ENCODE measurements at places on chromosomes 3 and 15. TPM values are rescaled to one million over a fixed set of nuclear protein-coding genes. Genes with fewer than 3 reads are reported as not detected.

The TSEN2 gene
- polyA plus RNA-seq = 11.0 TPM

The BUB1B gene
- 5.6 TPM for polyA plus RNA-seq

The CFAP20DC gene
- not detected for polyA plus RNA-seq

The AP3S2 gene
- polyA plus RNA-seq = 8.4 TPM

The C2CD4A gene
- polyA plus RNA-seq = 0.98 TPM

The ZNF385D gene
- 0.38 TPM for polyA plus RNA-seq

The LRRN1 gene
- polyA plus RNA-seq = 0.15 TPM

The MAN2A2 gene
- polyA plus RNA-seq = 2.9 TPM

The EPB42 gene
- polyA plus RNA-seq = not detected

The SLC6A6 gene
- 4.9 TPM for polyA plus RNA-seq

The FETUB gene
- 0.63 TPM for polyA plus RNA-seq

The ZNF660 gene
- 0.45 TPM for polyA plus RNA-seq

The ZNF662 gene
- 3.2 TPM for polyA plus RNA-seq

The EFHB gene
- 0.83 TPM for polyA plus RNA-seq

The PLA2G4F gene
- polyA plus RNA-seq = 1.9 TPM

The FEZF2 gene
- polyA plus RNA-seq = not detected

The OXTR gene
- polyA plus RNA-seq = not detected

The TEX55 gene
- not detected for polyA plus RNA-seq

The TXNRD3 gene
- 5.2 TPM for polyA plus RNA-seq

The CLRN1 gene
- polyA plus RNA-seq = not detected

The GCHFR gene
- polyA plus RNA-seq = 29.3 TPM

The CPNE9 gene
- 0.19 TPM for polyA plus RNA-seq

The P2RY14 gene
- polyA plus RNA-seq = 8.6 TPM

The ARHGEF3 gene
- polyA plus RNA-seq = 12.7 TPM

The KY gene
- polyA plus RNA-seq = 0.25 TPM

The LRRC31 gene
- polyA plus RNA-seq = 14.2 TPM

The CYP1A2 gene
- polyA plus RNA-seq = not detected

The CYP1A1 gene
- polyA plus RNA-seq = 0.20 TPM

The SYNM gene
- polyA plus RNA-seq = 88.7 TPM

The POTEB gene
- polyA plus RNA-seq = not detected

The VPS39 gene
- 26.1 TPM for polyA plus RNA-seq

The FSTL1 gene
- polyA plus RNA-seq = 15.8 TPM

The GATM gene
- polyA plus RNA-seq = 22.6 TPM

The CTDSPL gene
- 32.1 TPM for polyA plus RNA-seq

The AGBL1 gene
- not detected for polyA plus RNA-seq

The ROBO1 gene
- 3.2 TPM for polyA plus RNA-seq

The SNTN gene
- not detected for polyA plus RNA-seq

The UCN2 gene
- 0.31 TPM for polyA plus RNA-seq
